ENCODE measurements at places on chromosomes 12 and 14.

- no peak for DNase-seq
Measured at GRCh38 chr14:75162631-75163030, 13.8 kb downstream of the TMED10 start.

GRCh38 chr14:27536748-27537147 lies 938.9 kb upstream of the NOVA1 start:
- no peak for DNase-seq

- DNase-seq: no peak
Measured at GRCh38 chr12:46471404-46471803, 98.8 kb upstream of the SLC38A2 start.

DNA sequence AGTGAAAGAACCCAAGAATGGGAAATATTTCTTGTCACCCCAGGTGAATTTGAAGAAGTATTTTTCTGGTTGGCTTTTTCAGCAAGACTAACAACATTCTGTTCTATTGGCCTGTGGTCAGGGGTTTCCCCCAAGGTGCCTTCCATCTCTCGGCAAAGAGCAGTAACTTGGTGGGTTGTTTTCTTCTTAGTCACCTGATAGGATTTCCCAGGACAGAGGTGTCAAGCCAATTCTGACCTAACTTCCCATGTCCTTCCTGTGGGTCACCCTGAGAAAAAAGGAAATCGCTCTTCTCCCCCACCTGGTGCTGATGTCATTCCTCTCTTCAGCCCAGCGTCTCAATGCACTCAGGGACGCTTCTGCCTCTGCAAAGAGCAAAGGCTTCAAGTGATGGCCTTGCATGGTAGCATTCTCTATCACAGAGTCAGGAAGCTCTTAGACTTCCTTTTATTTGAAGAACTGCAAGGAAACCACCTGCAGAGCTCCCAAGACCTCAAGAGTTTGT lies 16.1 kb upstream of the IFNG start:
- no peak for DNase-seq

GRCh38 chr12:2373307-2373706 lies 320.5 kb downstream of the CACNA1C start:
- DNase-seq: no peak

- DNase-seq: no peak
Measured at GRCh38 chr12:68036642-68037041, 47.4 kb downstream of the IFNG-AS1 start.

DNA sequence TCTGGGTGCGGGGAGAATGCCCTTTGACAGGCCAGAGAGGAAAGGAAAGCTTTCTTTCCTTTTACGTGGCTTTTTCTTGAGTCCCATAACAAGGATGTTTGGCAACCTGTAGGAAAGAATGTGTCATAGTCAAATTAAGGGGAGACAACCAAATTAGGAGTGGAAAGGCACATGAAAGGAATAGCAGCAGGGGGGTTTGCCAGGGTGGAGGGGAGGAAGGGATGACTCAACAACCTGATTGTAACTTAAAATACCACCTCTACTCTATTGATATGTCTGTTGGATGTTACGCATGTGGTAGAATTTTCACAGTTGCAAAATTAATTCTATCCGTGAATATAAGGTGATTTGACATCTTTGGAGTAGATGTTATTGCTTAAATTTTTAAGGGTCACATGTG lies 28.5 kb upstream of the MYBPC1 start:
- no peak for DNase-seq

- no peak for DNase-seq
Measured at GRCh38 chr12:29572938-29573337, 75.5 kb upstream of the OVCH1 start.

DNA sequence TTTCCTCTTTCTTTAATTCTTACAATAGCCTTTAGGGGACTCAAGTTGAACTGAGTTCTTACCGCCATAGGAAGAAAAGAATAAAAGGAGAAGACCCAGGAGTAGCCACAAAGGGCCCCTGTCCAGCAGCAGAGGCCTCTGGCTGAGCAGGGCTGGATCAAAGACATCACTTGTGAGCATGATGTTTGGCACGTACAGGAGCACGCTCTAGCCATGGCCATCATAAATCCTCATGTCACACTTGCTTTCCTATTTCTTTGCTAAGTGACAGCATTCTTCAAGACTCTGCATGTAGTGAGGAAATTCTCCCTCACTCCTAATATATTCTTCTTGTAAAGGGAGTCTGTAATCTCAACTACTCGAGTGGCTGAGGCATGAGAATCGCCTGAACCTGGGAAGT lies 15.7 kb downstream of the CLEC4C start:
- DNase-seq: no peak

DNA sequence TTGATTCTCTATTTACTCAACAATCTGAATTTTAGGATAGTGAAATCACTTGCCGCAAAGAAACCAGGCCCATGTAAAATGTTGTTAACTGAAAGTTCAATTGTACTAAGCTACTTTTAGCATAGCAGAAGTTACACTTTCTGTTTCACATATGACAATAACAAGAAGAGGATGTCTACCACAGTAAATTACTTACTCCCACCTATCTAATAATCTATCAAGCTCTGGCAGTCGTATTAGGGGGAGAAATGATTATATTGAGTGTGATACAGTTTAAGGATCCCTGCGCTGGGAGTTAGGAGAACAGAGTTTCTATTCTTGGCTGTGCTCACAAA lies 66.5 kb upstream of the CAND1 start:
- no peak for DNase-seq

Data from fibroblast of skin of left biceps (primary cell).